Stimulated activated CD4-positive, alpha-beta T cell treated with anti-CD3 and anti-CD28 coated beads, Interleukin-4, amount 100 ng/mL, for 48 hours (primary cell): ENCODE measurements at places on chromosomes 13 and 19.
A peak's percentile ranks its signal among the peaks of the same experiment; 100 is the strongest.

- no peak for DNase-seq
Observed at GRCh38 chr19:44892932-44893331, 1.9 kb downstream of the TOMM40 start.

GRCh38 chr13:44768239-44768638, 192.1 kb upstream of the TSC22D1 start:
- DNase-seq, result peak; percentile 9

DNA sequence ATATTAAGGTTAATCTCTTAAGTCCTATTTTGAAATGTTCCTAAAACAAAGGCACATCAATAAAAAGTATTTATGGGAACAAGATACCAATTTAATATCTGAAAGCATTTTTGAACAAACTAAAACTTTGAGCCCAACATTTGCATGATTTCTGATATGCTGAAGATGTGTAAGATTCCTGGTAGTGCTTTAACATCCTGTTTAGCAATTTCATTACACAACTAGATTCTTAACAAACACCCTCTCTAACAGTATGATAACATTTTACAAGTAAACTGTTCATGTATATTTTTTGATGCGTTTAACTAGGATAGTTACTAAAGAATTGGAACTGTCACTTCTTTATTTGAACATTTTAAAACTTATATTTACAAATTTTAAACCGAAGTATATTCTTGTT, 63.9 kb downstream of the DACH1 start:
- DNase-seq, result no peak

- no peak for DNase-seq
Observed at GRCh38 chr13:21739771-21740170, 68.9 kb downstream of the FGF9 start.

GRCh38 chr19:5138606-5139582, 170.0 kb downstream of the KDM4B start:
- peak; percentile 68 for DNase-seq

DNA sequence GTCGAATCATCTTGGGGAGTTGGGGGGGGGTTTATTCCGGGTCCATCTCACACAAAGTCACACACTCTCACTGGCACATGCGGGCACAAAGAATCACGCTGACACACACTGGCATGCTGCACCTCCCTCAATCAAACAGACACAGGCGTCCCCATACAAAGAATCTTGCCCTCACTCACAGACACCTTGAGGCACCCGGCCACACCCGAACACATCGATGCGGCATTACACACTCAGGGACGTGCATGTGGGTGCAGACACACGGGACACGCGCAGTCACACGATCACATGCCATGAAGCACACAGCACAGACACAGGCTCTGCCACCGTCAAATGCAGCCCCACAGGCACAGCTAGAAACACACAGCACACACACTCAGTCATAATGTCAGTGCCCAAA, 7.8 kb downstream of the NFIX start:
- no peak for DNase-seq

DNA sequence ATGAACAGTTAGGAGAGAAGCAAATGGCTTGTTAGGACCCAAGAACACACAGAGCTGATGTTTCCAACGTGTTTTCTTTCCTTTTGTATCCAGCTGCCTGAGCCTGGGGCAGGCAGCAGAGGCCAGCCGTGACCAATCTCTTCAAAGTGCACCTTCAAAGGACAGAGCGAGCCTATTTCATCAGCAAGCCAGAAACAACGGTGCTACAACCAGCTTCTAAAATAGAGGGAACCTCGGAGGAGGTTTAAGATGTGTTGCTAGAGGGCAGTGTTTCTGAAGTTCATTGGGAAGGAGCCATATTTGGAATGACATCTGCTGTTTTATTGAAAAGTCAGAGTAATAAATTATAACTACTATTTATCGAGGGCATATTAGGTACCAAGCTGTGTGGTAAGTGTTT, 56.2 kb upstream of the RFC3 start:
- DNase-seq, result no peak

DNA sequence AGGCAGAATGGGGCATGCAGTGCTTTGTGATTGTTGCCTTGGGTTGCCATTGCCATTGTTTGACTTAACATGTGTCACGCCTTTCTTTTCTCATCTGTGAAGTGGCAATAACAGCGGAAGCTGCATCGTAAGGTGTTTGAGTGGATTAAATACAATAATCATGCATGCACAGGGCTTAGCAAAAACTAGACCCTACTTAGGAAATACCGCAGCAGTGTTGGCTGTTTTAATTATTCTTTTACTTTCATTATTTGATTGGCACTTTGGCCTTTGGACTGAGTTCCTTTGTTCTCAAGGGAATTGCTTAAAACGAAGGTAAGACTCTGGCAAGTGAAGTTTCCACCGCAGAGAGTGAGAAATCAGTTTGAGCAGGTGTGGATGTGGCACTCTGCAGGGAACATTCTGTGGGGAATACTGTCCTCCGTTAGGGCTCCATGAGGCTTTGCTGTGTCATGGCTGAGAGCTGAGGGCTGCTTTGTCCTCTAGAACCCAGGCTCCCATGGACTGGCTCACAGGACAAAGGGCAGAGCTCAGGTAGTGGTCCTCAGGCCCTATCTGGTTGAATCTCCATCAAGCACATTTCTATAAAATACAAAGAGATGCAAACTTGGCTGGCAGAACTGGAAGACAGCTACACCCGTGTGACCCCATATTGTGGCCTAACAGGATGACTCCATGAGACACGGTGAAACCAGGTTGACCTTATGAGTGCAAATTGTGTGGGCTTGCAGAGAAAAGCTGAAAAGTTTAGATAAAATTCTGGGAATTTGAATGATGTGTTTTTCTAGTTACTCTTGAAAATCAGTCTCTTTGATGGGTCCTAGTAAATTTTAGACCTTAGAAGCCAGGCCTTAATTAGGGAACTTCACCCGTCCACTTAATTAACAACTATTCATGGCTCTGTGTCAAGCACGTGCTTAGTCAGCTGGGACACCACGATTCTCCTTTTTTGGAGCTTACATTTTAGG, 407.2 kb downstream of the KCNRG start:
- no peak for DNase-seq

DNA sequence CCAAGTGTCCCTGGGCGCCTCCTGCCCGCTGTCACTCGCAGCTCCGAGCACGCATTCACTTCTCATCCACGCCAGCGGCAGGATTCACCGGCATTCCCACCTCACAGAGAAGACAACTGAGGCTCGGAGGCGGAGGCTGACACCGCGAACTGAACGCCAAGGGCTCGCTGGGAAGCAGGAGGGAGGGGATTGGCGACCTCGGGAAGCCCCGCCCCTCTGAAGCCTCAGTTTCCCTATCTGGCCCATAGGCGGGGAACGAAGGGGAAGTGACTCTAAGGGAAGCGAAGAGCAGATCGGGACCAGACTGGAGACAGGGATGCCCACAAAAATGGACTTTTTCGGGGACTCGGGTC, 256 bp downstream of the MICOS13 start:
- DNase-seq, result no peak

DNA sequence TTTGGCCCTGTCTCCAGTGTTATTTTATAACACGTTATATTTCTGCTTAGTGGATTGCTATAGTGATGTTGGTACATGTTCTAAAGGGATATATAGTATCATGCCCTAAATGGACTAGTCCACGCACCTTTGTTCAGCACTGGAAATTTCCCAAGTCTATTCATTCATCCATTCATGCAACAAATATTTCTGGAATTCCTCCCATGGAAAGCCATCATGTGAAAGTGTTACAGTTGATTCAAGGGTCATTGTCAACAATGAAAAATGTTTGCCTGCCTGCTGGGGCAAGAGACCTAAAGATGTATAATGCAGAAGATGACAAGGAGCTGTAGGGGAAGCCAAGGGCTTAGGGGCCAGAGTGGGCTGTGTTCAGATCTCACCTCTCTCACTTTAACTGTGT, 10.8 kb upstream of the HSPH1 start:
- no peak for DNase-seq

DNA sequence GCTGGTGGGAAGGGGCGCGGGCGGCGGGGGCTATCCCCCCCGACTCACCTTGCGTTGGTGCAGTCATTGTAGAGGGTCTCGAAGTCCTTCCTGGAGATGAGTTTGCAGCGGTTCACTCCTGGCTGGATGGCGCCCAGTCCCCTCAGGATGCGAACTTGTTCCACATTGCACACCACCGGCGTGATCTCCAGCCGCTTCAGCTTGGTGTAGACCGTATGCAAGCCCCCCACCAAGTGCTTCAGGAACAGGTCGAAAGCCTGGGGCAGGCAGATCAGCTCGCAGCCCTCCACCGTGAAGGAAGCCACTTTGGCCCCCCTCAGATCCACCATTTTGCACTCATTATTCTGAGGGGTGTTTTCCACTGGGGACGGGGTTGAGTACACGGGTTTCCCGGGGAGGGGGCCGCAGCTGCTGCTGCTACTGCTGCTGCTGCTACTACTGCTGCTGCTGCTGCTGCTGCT, 1.1 kb downstream of the DACH1 start:
- DNase-seq, result no peak

- DNase-seq, result no peak
Observed at GRCh38 chr19:17950310-17951156, 16.4 kb upstream of the KCNN1 start.

GRCh38 chr13:81762449-81762848, 1421.5 kb upstream of the SPRY2 start:
- no peak for DNase-seq

DNA sequence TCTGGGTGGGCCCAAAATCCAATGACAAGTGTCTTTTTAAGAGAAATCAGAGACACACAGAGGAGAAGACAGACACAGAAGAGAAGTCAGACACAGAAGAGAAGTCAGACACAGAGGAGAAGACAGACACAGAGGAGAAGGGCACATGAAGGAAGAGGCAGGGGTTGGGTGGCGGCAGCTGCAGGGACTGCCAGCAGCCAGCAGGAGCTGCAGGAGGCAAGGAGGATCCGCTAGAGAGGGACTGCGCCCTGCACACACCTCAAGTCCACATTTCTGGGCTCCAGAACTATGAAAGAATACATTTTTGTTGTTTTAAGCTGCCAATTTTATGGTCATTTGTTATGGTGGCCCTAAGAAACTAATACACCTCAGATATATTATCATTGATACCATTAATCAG, 140.6 kb downstream of the ZIC5 start:
- DNase-seq, result no peak

- no peak for DNase-seq
Observed at GRCh38 chr19:44857837-44858236, 11.7 kb downstream of the NECTIN2 start.

- DNase-seq, result no peak
Observed at GRCh38 chr19:51354103-51354741, 12.0 kb downstream of the ETFB start.

DNA sequence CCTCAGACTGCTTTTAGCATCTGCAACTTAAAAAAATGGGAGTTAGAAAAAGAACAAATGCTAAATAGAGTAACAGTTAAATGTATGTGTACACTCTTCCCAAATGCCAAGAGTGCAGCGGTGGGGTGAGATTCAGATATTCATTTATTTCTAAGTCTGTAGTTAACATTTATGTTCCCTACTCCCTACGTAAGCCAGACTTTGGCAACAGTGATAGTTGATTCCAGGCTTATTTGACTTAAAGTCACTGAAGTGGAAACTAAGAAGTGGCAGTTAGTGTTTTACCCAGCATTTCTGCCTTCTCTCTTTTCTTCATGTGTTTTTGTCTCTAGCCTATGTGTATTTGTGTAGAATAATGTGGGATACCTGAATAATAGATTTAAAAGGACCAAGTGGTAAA, 4.5 kb downstream of the MIR17HG start:
- DNase-seq, result no peak
